PC-3 (cell line): ENCODE measurements at places on chromosomes 5 and 9. TPM values are rescaled to one million over a fixed set of nuclear protein-coding genes. Genes with fewer than 3 reads are reported as not detected.

The PCDHGA9 gene
- 1.9 and 2.9 TPM in 2 replicates for total RNA-seq

The IFNA7 gene
- not detected in 2 replicates for total RNA-seq

DNA sequence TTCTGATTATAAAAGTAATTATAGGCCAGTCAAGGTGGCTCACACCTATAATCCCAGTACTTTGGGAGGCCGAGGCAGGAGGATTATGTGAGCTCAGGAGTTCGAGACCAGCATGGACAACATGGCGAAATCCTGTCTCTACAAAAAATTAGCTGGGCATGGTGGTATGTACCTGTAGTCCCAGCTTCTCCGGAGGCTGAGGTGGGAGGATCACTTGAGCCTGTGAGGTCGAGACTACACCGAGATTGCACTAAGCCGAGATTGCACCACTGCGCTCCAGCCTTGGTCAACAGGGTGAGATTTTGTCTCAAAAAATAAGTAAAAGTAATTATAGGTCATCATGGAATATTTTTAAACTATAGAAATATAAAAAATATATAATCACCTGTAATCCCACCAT lies 18.1 kb downstream of the IRF1 start:
- DNase-seq = no peak

DNA sequence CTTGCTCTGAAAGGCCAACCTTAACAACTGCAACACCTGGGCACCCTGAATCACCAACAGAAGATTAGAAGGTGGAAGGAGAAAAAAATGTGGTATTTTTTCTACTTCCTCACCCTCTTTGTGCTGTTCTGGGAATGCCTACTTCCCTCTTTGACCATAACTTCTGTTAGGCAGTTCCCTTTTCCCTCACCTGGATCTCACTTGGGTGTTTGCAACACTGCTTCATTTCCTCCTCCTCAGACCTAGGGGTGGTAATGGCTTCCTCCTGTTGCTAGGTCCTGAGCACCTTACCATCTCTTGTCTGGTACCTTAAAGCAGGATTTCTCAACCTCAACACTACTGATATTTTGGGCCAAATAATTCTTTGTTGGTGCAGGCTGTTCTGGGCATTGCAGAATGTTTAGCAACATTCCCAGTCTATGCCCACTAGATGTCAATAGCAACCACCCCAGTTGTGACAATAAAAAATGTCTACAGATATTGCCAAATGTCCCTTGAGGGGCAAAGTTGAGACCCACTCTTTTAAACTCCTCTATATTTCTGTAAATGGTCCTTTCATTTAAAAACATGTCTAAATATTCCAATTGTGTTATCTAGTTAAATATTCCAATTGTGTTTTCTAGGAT lies 300.0 kb upstream of the VLDLR start:
- DNase-seq = no peak

DNA sequence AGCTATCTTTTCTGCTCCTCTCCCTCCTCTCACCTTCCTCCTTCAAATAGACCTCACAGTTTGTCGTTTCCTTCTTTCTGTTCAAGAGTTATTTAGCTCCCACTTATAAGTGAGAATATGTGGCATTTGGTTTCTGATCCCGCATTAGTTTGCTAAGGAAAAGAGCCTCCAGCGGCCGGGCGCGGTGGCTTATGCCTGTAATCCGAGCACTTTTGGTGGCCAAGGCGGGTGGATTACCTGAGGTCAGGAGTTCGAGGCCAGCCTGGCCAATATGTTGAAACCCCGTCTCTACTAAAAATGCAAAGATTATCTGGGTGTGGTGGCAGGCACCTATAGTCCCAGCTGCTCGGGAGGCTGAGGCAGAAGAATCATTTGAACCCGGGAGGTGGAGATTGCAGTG lies 2101.6 kb downstream of the MAT2B start:
- DNase-seq = no peak

The FRRS1L gene
- total RNA-seq = not detected in 2 replicates

The ZNF366 gene
- not detected in 2 replicates for total RNA-seq
